D721Med (cell line): ENCODE measurements at places on chromosomes 1 and 21.

DNA sequence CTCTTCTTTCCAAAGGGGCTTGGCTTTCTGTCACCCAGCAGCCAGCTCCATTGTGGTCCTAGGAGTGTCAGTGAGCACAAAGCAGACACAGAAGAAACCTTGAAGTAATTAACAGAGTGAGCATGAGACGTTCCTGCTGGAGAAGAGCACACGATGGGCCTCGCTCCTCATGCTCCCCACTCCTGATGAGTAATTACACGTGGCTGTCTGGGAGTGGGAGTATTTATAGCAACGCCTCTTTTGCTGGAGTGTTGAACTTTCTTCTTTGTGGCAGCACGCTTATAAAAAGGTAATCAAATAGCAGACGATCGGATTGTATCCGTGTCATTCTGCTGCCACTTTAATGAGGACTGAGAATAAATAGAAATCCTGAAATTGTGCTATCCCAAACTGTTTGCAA is 185.8 kb downstream of the CAMTA1 start:
- no peak for DNase-seq

GRCh38 chr1:197180252-197180878 is 33.9 kb upstream of the ASPM start:
- no peak for DNase-seq

DNA sequence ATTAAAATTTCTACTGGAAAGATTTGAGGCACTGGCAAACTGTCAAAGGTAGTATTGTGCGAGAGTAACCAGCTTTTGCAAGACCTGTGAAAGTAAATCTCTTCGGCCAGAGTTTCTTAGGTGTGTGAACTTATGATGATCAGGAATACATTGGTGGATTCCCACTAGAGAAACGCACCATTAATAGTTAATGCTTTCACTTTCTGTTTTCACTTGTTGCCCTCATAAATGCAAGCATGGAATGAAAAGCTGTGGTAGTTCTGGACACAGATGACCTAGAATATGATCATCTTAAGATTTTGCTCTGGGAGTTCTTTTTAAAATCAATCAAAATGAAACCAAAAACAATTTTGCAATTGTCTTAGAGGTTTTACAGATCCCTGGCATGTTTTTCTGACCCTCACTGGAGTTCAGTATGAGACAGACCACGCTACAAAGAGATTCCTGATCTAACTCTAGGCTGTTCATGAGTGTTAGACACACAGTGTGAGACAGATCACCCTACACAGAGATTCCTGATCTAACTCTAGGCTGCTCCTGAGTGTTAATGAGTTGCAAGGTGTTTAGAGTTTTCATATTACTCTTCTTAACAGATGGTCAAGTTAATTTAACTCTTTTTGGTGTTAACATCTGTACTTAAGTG is 98.8 kb downstream of the SDCCAG8 start:
- DNase-seq, result no peak

DNA sequence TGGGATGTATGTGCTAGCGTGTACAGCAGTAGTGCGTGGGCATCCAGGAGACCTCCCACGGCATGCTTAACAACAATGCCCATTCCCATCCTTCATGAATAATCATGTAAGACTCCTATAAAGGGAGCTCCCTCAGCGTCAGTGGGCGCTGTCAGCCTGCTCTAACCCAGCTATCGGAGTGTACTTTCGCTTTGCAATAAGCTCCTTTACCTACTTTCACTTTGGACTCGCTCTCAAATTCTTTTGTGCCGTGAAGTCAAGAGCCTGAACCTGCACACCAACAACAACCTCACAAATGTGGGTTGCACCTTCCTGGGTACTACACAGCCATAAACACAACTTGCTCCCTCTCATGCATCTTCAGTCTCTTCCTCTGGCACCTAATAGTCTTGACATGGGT is 114.8 kb upstream of the PAXBP1 start:
- DNase-seq, result no peak

DNA sequence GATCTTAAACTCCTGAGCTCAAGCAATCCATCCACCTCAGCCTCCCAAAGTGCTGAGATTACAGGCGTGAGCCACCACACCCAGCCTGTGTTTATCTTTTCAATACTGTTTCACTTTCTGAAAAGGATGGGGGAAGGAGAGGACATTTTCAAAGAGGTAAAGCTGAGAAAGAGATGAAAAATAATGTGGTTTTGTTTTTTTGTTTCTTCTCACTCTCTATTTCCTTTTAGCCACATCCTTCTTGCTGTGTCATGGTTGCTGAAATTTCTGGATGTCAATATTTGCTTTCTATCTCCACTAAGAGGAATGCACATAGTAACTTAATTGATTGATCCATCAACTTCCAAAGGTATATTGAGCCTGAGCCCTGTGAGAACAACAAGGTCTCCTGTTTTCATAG is 6.4 kb upstream of the C1orf21 start:
- no peak for DNase-seq

GRCh38 chr1:19441048-19441780 is 44.1 kb downstream of the CAPZB start:
- DNase-seq, result no peak

GRCh38 chr1:228735871-228736586 is 750 bp downstream of the RHOU start:
- no peak for DNase-seq
